ENCODE measurements at places on chromosomes 2 and 18.

DNA sequence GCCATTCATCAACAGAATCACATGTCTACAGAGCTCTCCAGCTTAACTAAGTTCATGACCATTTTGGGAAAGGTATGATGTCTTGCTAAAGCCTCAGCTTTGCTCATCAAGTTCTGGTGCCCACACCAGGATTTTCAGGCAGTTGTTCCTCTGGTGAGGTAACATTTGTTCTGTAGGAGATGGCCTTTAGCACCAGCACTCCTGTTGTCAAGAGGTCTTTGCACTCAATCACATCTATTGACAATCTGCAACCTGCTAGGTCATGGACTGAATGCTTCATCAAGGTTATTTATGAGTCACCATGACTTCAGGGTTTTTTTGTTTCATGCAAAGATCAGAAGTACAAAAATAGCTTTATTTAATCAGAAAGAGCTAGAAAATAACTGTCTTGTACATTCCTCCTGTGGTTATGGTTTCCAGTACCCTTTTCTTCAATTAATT, 36.6 kb upstream of the VIT start:
- no peak for DNase-seq

DNA sequence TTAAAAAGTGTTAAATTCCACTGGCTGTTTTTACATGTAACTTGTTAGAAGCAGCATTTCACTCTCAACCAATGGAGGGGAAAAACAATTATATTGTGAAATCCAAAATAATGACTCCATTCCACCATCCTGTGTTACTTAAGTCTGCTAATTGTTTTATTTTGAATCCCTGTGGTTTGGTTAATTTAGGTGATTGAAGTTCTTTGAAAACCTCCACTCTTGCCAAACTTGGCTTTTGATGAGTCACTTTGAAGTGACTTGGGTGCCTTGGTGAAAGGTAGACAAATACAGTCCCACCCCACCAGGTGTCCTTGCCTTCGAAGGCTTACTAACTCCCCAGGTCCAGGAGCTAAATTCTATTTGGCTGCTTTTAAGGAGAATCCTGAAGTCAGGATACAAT, 1303.8 kb upstream of the NRXN1 start:
- DNase-seq = no peak

DNA sequence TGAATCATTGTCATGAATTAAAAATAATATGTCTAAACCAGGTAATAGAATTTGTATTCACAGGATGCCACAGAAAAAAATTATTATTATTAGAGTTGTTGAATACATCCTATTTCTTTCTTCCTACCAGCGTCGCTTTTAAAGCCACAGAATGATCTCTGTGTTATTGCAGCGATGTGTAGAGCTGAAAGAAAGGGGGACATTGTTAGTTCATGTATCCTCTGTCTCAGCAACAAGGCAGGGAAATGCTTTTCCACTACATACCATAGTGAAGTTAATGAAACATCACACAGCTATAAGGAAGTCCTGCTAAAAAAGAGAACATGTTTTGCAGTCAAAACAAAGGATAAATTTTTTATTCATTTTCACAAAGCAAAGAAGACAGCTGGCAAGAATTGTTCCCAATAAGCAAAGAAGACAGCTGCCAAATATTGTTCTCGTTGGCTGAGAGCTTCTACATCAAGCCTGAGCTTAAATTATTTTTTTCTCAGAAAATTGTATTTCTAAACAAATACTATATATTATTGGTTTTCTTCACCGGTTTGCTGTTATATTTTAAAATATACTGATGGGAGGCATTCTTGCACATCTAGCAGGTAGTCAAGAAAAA, 1234.4 kb downstream of the SUCLG1 start:
- no peak for DNase-seq

DNA sequence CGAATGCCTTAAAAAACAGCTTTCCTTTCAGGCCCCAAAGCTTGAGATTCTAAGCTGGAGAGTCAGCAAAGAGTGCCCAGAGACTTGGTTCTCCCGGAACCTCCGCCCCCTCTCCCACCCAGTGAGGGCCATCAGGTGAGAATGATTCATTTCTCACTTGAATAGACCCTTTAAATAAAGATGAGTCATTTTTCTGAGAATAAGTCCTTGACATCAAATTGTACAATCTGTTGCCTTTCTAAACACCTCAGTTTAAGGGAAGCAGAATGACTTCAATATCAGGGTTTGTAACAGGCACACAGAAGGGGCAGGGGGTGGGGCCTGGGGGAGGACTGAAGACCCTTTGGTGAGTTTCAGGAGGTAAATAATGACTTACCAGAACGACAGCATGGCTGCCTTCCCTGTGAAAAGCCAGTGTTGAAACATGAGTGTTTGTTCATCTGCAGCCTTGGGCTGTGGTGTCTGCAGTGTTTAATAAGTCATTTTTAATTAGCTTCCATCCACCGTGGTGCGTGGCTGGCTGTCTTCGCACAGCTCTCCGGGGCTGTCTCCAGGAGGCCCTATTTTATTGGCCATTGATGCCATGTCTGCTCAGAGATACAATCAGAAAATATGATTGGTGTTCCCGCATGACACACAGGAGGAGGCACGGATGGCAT, 134.9 kb upstream of the ZNF236 start:
- DNase-seq = no peak

DNA sequence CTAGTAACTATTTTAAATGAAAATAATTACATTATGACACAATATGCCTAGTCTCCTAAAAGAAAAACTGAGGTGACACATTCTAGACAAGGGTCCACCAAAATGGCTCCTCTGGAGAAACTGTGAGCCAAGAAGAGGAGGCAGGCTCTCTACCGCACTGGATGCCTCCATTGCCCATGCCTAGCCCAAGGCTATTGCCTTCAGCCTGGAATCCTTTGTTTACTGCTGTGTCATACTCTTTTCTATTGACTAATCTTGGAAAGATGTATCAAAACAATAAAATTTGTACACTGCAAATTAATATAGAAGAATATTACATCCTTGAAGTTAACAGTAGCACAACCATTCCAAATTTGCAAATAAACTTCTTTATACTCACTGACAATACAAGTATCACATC, 167.1 kb downstream of the RAB3GAP1 start:
- DNase-seq = no peak

- DNase-seq = no peak
Measured at GRCh38 chr2:113141451-113141850, 14.1 kb downstream of the IL1RN start.

DNA sequence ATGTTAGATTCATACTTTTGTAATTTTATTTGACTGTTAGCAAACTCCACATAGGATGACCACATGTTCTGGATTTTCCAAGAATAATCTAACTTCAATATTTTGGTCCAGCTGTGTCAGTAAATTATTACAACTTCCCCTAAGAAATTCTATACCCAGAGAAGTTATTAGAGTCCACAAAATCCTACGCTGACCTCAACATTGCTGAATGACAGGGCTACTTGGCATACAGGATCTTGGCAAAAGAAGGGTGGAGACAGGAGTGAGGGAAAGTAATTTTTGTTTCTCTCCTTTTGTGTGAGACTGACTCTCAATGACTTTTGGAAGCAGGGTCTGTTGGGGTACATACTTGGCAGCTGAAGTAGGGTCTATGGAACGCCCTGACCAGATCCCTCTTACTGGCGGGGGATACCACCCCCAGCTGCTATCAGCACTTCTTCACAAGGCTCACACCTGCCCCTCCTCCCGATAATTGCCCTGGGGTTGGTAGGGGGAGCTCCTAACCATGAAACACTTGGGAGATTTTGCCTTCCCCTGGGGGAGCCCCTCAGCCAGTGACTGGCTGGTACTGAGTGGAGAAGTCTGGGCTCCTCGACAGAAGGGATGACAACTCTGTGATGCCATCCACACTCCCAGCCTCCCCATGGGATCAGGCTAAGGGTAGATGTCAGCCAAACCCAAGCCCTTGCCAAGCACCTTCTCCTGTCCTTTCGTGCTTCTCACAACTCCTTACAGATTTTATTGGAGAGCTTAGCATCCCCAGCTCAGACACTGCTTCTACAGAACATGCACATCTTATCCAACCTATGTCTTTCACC, 110.6 kb upstream of the FHL2 start:
- DNase-seq = no peak

DNA sequence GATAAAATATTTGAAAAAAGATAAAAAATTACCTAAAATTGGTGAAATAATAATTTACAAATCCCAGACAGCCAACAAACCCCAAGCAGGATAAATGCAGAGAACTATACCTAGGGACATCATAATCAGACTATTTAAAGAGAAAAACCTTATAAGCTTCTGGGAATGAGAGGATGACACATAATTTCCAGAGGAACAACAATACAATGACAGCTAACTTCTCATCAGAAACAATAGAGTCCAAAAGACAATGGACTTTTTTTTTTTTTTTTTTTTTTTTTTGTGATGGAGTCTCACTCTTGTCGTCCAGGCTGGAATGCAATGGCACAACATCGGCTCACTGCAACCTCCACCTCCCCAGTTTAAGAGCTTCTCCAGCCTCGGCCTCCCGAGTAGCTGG, 65.2 kb downstream of the SOCS6 start:
- DNase-seq = no peak

DNA sequence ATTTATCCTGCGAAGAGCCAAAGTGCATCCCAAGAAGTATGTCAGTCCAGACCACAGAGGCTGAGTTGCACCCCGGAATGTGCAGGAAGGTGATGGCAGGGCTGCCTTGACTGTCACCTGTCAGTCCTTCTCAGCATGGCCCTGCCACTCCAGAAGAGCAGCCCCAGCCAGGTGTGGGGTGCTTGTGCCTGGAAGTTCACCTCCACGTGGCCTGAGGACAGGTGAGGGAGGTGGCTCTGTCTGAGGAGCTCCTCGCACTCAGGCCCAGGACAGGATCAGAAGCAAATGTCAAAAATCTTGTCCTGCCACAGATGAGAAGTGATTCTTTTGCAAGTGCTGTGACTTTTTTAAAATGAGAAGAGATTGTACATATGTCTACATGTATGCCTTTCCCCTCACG, 31.4 kb upstream of the B3GNT7 start:
- DNase-seq = no peak

DNA sequence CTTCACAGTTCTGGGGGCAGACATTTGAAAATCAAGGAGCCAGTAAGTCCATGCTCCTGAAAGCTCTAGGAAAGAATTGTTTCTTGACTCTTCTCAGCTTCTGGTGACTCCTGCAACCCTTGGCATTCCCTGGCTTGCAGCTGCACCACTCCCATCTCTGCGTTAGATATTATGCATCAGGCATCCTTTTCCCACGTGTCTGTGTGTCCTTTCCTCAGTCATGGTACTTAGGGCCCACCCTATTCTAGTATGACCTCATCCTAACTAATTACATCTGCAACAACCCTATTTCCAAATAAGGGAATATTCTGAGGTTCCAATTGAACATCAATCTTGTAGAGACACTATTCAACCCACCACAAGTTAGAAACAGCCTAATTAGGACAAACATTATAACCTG, 931.7 kb upstream of the CHAC2 start:
- DNase-seq = no peak

DNA sequence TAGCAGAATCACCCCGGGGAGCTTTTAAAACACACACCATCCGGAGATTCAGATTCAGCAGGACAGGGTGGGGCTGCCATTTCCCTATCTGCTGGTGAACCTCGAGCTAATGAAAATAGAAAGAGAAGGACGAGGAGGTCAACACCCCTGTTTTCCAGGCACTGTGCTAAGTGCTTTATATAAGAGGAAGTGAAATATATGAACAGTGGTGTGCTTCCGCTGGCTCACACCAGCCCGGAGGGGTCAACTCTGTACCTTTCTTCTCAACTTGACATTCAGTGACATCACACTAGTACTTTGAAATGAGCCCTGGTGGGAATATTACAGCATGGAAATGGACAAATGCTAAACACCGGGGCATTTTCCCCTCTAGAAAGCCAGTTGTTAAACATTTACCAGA, 108.3 kb upstream of the LTBP1 start:
- no peak for DNase-seq

DNA sequence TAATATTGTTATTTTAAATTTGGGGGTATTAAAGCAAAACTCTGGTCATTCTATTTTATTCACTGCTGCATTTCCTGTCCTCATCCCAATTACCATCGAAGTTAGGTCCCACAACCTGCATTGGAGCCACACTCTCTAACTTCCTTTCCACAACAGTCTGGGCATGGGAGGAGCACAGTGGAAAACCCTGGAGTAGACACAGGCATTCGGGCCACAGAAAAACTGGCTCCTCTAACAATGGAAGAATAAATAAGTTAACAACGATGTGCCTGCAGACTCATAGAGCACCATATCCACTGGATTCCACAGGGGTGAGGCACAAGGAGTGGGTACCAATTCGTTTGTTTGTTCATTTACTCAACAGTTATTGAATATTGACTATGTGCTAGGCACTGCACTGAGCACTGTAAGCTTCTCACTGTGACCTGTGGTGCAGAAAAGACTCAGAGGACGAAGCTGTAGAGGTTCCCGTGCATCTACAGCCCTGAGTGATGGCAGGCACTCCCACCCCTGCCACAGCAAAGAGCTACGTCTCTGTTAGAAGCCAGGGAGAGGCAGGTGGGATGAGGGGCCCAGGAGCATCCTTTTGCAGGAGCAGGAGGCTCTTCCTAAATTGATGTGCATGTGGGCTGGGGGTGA, 154.2 kb upstream of the PGAP1 start:
- DNase-seq = no peak

- no peak for DNase-seq
Measured at GRCh38 chr18:58080451-58080850, 36.4 kb downstream of the NEDD4L start.

DNA sequence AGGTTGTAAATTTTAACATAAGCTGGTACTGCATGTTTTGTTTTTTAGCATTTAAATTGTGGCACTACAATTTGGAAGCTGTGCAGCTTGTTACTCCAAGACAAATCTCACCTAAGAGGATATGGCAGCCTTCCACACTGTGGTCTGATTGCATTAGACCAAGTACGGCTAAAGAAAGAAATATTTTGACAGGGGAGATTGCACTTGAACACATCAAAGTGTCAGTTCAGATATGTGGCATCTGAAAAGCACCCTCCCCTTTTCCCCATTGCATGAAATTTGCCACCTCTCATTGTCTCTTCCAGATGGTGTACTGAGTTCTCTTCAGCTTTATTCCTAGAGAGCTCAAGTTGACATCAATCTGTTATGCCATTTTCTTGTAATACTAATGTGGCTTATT, 295.9 kb downstream of the ERBB4 start:
- DNase-seq = no peak

Data from GM04503 (cell line).